ENCODE measurements at places on chromosomes 7 and 10.

- H3K27ac ChIP-seq = no peak overlapping the region
- no peaks in the 10 kb centered on the region for H3K36me3 ChIP-seq
- H3K4me1 ChIP-seq = peaks cover 3% of the 10 kb centered on the region
- H3K27me3 ChIP-seq = peaks cover 2% of the 10 kb centered on the region
Observed at GRCh38 chr10:137606-138005, 2.4 kb downstream of the ZMYND11 start.

DNA sequence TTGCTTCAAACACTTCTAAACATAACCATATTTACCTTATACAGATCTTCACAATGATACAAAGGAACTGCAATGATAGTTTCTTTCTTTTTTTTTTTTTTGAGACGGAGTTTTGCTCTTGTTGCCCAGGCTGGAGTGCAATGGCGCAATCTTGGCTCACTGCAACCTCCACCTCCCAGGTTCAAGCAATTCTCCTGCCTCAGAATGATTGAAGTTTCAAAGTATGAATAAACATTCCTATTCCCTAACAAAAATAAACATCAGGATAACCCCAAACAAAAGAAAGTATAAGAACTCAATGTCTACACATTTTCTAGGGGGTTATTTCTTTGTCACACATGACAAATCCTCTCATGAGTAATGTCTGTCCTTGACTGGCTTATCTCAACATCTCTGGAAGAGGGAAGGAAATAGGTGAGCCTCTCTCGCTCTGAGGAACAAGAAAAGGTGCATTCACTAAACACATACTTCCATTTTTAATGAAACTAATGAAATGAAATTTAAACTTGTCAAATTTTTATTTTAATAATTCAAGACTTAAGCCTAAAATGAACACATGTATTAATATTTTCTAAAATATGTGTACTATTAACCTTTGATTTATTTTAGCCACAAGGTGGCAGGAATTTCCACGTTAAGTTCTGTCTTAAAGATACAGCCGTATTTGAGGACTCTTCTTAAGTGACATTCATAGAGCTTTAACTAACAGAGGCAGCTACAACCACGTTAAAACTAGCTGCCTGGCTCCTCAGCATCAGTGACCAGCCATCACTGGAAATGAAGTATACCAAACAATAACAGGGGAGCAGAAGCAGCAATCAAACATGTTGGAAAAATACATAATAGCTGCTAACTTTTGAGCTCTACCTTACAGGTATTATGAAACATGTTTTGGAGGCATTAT is 58.3 kb downstream of the MALSU1 start:
- H3K4me1 ChIP-seq = no peaks in the 10 kb centered on the region
- H3K27me3 ChIP-seq = no peaks in the 10 kb centered on the region
- no peak overlapping the region for H3K27ac ChIP-seq

DNA sequence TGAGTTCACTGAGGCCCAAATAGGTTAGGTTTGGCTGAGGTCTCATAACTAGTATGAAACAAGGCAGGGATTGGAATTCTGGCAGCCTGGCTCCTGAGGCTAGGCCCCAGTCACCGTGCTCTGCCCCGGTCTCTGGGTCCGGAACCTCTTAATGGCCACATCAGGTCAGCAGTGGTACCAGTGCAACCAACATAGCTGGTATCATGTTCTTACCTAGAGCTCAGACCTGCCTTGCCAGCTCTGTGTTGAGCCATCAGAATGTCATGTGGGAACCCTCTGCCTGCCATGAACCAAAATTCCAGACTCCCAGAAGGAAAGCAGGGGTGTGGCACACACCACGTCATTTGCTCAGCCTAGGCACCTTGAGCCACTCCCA is 56.5 kb downstream of the ZNF467 start:
- no peak overlapping the region for H3K27ac ChIP-seq
- H3K4me3 ChIP-seq = no peak overlapping the region
- H3K4me1 ChIP-seq = no peaks in the 10 kb centered on the region
- no peaks in the 10 kb centered on the region for H3K27me3 ChIP-seq
- peaks cover 8% of the 10 kb centered on the region for H3K36me3 ChIP-seq

- H3K36me3 ChIP-seq = no peaks in the 10 kb centered on the region
- no peak for DNase-seq
- no peaks in the 10 kb centered on the region for H3K4me1 ChIP-seq
- H3K27me3 ChIP-seq = no peaks in the 10 kb centered on the region
- H3K4me3 ChIP-seq = no peak overlapping the region
Observed at GRCh38 chr7:157502701-157503111, 165.9 kb downstream of the DNAJB6 start.

DNA sequence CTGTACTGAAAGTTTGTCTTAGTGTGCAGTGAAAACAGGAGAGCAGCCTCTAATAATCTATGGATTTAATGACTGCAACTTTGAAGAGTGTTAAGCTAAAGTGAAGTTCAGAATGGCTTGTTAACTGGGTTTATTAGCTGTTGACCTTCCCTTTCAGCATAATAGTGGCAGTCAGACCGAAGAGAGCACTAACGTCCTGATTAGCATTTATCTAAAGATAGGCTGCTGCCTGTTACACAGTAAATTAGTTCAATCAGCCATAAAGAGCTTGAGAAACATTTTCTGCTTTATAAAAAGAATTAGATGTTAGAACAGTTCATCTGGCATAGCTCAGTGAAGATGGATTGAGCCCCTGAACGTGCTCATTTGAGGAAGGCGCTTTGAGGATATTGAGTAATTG is 433.0 kb downstream of the AUTS2 start:
- no peaks in the 10 kb centered on the region for H3K36me3 ChIP-seq
- no peak overlapping the region for H3K4me3 ChIP-seq
- no peaks in the 10 kb centered on the region for H3K27me3 ChIP-seq
- no peak for DNase-seq
- H3K4me1 ChIP-seq = no peaks in the 10 kb centered on the region

DNA sequence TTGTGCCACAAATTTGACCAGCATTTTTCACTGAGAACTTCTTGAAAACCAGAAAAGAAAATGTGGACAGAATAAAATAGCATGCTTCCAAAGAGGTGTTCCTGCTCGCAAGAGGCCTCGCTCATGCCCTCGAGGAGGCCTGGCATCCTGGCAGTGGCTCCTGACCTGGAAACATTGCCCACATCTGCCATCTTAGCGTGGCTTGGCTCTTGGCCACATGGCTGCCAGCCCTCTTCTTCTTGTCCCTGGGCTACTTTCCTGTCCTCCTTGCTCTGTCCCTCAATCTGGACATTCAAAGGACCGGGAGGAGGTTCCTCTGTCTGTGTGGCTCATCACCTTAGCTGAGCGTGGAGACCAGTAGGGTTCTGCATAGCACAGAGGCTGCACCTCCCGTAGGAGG is 131.6 kb upstream of the TMEM72 start:
- no peak overlapping the region for H3K27ac ChIP-seq
- no peak for DNase-seq
- no peaks in the 10 kb centered on the region for H3K27me3 ChIP-seq
- H3K36me3 ChIP-seq = no peaks in the 10 kb centered on the region
- no peaks in the 10 kb centered on the region for H3K4me1 ChIP-seq

DNA sequence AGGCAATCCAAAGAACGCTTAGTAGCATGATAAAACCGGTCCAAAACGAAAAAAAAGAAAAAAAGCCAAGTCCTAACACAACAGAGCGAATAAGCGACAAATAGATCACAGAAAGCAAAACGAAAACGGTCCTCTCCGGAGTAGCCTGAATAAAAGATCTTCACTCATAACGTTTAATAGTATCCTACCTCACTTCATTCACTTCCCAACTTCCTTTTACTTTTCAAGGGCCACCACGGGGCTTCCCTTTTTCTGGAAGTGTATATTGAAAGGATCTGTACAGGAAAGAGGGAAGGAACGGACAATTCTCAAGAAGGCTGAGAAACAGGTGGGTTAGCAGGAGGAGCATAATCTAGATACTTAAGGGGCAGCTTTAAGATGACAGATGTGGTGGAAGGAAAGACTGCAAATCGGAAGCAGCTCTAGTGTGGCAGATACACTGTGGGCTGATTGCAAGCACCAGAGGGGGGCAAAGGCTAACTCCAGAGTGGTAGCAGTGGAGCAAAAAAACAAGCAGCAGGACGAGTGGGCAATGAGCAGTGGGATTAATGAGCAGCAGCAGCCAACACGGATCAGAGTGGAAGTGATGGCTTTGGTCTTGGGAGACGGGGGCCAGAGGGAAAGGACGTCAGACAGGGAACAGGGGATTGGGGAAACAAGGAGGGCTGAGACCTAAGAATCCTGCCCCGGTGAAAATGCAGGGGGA is 866 bp downstream of the CNOT4 start:
- no peak for DNase-seq
- no peak overlapping the region for H3K27ac ChIP-seq
- no peaks in the 10 kb centered on the region for H3K36me3 ChIP-seq
- H3K4me3 ChIP-seq = peak overlapping the region; percentile 84
- H3K27me3 ChIP-seq = 0 out of 2 replicates have a peak, but pooled peaks cover 2% of the 10 kb centered on the region

- no peaks in the 10 kb centered on the region for H3K36me3 ChIP-seq
- no peak for DNase-seq
- no peak overlapping the region for H3K4me3 ChIP-seq
- H3K27ac ChIP-seq = no peak overlapping the region
- no peaks in the 10 kb centered on the region for H3K27me3 ChIP-seq
Observed at GRCh38 chr10:80590585-80591125, 53.0 kb downstream of the SH2D4B start.

DNA sequence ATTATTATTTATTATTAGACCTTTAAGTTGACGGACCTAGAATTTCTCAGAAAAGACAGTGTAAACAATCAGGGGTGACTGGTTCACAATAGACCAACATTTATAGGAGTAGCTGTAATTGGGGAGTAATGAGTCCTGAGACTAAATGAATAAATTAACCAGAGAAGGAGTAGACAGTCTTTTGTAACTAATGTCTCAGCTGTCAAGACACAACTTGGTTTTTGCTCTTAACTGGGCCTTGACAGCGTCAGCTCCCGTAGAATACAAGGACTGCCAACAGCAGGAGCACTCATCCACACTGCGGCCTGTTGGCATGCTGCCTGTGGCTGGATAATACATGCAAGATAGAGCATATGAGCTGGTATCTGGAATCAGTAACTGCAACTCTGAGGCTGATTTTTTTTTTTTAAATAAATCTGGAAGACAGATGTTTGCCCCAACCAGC is 123.9 kb downstream of the CACNA2D1 start:
- H3K27me3 ChIP-seq = no peaks in the 10 kb centered on the region
- no peak overlapping the region for H3K4me3 ChIP-seq
- DNase-seq = no peak
- H3K36me3 ChIP-seq = no peaks in the 10 kb centered on the region

DNA sequence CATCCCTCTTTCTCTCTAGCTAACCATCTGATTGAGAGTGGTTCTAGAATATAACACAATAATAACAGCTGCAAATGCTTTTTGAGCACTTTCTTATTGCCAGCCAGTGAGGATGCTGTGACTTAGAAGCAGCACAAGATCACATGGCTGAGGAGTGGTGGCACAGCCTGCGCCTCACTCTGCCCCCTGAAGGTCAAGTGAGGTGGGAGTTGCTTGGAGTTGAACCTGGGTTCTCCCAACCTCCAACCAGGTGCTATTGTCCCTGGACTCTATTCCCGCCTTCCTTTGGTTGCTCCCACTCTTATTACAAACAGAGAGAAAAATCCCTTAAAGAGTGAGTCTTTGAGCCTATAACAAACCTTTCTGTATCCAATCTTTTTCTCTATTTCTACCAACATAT is 280.3 kb upstream of the PODXL start:
- DNase-seq = peak; percentile 29
- H3K4me3 ChIP-seq = no peak overlapping the region
- no peaks in the 10 kb centered on the region for H3K27me3 ChIP-seq
- H3K27ac ChIP-seq = no peak overlapping the region

DNA sequence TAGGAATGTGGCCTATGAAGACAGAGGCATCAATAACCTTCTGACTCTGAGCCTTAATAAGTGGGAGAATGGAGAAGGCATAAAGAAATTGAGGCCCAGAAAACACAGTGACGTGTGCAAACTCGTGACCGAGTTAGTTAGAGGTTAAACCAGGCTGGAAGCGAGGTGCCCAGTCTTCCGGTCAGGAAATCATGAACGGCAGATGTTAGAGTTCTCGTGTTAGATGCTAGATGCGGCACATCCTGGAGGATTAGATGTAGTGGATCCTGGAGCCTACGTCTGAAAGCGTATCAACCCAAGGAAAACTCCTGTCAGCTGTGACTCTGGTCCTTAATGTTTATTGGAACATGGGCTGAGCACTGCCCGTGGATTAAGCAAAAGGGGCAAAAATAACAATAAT is 275.9 kb downstream of the TCF7L2 start:
- no peak overlapping the region for H3K27ac ChIP-seq
- DNase-seq = no peak
- H3K4me3 ChIP-seq = no peak overlapping the region
- no peaks in the 10 kb centered on the region for H3K27me3 ChIP-seq
- H3K36me3 ChIP-seq = no peaks in the 10 kb centered on the region
- peaks cover 4% of the 10 kb centered on the region for H3K4me1 ChIP-seq

DNA sequence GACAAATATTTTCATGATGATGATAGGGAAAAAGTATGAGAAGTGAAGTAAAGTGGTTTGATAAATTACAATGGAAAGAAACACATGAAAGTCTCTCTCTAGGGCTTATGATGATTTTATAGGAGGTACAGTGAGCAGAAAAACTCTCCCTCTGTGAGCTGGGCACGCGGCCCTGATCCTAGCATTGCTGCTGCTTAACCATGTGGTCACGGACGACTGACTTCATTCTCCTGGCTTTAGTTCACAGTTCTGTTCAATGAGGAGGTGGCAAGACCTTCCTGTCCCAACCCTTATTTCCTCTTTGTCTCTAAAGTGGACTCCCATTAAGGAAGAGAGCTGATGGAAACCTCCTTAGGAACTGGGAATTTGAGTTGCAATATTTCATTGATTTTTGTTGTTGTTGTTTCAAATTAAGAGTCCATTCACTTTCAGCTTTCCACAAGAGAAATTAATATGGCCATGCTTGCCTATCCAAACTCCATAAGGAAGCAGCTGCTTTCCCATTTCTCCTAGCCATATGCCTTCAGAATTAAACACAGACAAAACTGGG is 8.2 kb upstream of the PON3 start:
- no peaks in the 10 kb centered on the region for H3K4me1 ChIP-seq
- H3K4me3 ChIP-seq = no peak overlapping the region
- H3K27me3 ChIP-seq = no peaks in the 10 kb centered on the region
- no peak for DNase-seq
- no peaks in the 10 kb centered on the region for H3K36me3 ChIP-seq
- H3K27ac ChIP-seq = no peak overlapping the region

DNA sequence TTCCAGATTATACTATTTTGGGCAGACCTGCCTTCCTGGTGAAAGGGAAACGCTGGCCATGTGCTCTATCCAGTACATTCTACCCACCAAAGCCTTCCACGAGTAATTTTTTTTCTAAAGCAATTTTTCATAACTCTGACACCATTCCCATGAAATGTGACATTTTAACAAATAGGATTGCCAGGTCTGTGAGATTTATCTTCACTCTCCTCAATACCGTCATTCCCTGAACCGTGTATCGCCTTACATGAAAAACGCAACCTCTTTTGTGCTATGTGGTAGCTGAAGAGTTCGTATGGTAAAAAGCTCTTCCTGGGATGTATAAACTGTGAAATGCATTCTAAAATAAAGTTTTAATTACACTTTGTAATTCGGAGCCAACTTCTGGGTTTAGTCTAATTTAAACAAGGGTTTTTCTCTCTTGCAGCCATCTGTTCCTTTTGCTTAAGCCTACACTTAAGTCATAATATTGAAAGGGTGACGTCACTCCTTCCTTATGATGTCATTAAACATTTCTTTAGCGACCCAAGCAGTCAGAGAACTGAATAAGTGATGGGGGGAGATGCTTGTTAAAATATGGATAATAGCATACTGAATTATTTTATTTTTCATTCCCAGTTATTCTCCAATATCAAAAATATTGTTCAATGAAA is 27.7 kb downstream of the C1QL3 start:
- no peak overlapping the region for H3K4me3 ChIP-seq
- H3K27ac ChIP-seq = no peak overlapping the region

- H3K4me3 ChIP-seq = no peak overlapping the region
- no peaks in the 10 kb centered on the region for H3K4me1 ChIP-seq
- no peaks in the 10 kb centered on the region for H3K27me3 ChIP-seq
Observed at GRCh38 chr7:114865564-114865963, 56.3 kb upstream of the MDFIC start.

Measured in iPS DF 6.9 (cell line).